ENCODE measurements at places on chromosomes 13 and 19. TPM values are rescaled to one million over a fixed set of nuclear protein-coding genes. Genes with fewer than 3 reads are reported as not detected.

The PPM1N gene
- 2.3 TPM for total RNA-seq

The PLPPR2 gene
- total RNA-seq = 9.1 TPM

The IGFL1 gene
- total RNA-seq = not detected

The STAP2 gene
- total RNA-seq = 30.0 TPM

- no peak overlapping the region for H3K27ac ChIP-seq
- H3K4me1 ChIP-seq = peaks cover 11% of the 10 kb centered on the region
- no peak overlapping the region for H3K4me3 ChIP-seq
- no peaks in the 10 kb centered on the region for H3K36me3 ChIP-seq
Observed at GRCh38 chr19:45154064-45154827, 6.5 kb downstream of the NKPD1 start.

- no peak for DNase-seq
- H3K4me1 ChIP-seq = no peaks in the 10 kb centered on the region
- no peak overlapping the region for H3K27ac ChIP-seq
Observed at GRCh38 chr13:47036294-47037008, 139.6 kb upstream of the HTR2A start.

DNA sequence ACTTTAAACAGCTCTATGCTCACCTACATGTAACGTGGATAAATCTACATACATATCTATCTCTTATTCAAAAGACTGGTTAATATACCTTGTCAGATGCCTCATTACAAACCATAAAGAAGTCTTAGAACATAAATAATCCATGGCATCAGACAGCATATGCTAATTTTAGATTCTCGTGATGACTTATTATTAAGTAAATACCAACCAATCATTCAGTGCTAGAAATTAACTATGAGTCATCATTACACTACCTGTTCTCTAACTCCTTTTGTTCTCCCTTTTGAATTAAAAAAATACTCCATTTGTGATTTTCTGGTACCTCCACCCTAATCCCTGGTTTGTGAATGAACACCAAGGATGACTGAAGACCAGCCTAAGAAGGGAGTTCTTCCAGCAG, 754.3 kb upstream of the ARGLU1 start:
- no peak overlapping the region for H3K27ac ChIP-seq
- no peak overlapping the region for H3K4me3 ChIP-seq
- DNase-seq = no peak
- H3K36me3 ChIP-seq = no peaks in the 10 kb centered on the region

- H3K36me3 ChIP-seq = no peaks in the 10 kb centered on the region
- no peak overlapping the region for H3K27ac ChIP-seq
- no peaks in the 10 kb centered on the region for H3K27me3 ChIP-seq
- H3K4me3 ChIP-seq = no peak overlapping the region
- DNase-seq = no peak
- no peaks in the 10 kb centered on the region for H3K4me1 ChIP-seq
Observed at GRCh38 chr19:904545-904944, 8.5 kb downstream of the R3HDM4 start.

DNA sequence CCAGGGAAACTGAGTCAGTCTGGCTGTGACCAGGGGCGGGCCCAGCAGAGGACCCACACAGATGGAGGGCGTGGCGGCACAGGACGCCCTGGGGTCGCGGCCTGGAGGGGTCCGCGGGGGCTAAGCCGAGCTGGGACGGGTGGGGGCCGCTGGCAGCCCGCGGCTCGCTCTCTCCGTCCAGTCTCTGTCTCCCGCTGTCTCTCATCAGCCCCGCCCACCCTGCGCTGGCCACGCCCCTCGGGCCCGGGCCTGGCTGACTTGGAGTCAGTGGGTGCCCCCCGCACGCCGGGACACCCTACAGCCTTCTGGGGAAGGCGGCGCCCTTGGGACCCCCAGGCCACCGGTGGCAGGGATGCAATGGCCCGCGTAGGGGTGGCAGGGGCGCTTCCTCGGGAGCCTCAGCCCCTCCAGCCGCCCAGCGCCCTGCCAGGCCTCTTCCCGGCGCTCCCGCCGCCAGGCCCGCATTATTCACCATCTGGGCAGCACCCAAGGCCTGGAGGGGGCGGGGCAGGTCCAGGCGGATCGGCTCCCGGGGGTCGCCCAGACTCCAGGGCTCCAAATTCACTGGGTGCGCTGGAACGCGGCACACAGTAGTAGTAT, at the start of gene TBXA2R:
Gene TBXA2R, minus strand, starts transcription at position 186 of the 600 bp plus-strand sequence. CDS start 6,241 bp downstream, outside the sequence.
- H3K27ac ChIP-seq = peak within 1 kb of the TSS; percentile 81
- no peaks in the 10 kb centered on the region for H3K4me1 ChIP-seq
- H3K27me3 ChIP-seq = peaks cover 15% of the 10 kb centered on the region
- H3K36me3 ChIP-seq = peaks cover 1% of the 10 kb centered on the region
- H3K4me3 ChIP-seq = peak within 1 kb of the TSS; percentile 46

GRCh38 chr19:14072535-14073260, at the start of gene MISP3:
Gene MISP3, plus strand, starts transcription at chr19:14072786. Its CDS starts 524 bp downstream, at chr19:14073310.
- no peaks in the 10 kb centered on the region for H3K36me3 ChIP-seq
- peak within 1 kb of the TSS; percentile 95 for H3K27ac ChIP-seq
- peak; percentile 16 for DNase-seq
- H3K4me1 ChIP-seq = no peaks in the 10 kb centered on the region

DNA sequence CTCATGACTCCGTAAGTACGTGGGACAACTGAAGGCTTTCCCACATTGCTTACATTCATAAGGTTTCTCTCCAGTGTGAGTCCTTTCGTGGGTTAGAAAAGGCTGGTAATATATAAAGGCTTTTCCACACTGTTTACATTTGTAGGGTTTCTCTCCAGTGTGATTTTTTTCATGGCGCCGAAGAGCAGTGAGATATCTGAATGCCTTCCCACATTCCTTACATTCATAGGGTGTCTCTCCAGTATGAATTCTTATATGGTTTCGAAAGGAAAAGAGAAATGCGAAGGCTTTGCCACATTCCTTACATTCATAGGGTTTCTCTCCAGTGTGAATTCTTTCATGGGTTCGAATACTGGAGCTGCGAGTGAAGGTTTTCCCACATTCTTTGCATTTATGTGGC, 29.5 kb downstream of the ZNF490 start:
- H3K36me3 ChIP-seq = peaks cover 30% of the 10 kb centered on the region
- no peaks in the 10 kb centered on the region for H3K27me3 ChIP-seq
- H3K27ac ChIP-seq = no peak overlapping the region
- no peak overlapping the region for H3K4me3 ChIP-seq
- H3K4me1 ChIP-seq = no peaks in the 10 kb centered on the region

GRCh38 chr13:46715363-46715762, 81.6 kb downstream of the ESD start:
- H3K36me3 ChIP-seq = peaks cover 5% of the 10 kb centered on the region
- H3K27me3 ChIP-seq = no peaks in the 10 kb centered on the region
- H3K4me3 ChIP-seq = no peak overlapping the region
- no peak overlapping the region for H3K27ac ChIP-seq
- no peak for DNase-seq

GRCh38 chr13:79681069-79681468, 200.1 kb downstream of the NDFIP2 start:
- DNase-seq = no peak
- no peak overlapping the region for H3K27ac ChIP-seq
- no peaks in the 10 kb centered on the region for H3K36me3 ChIP-seq
- H3K27me3 ChIP-seq = no peaks in the 10 kb centered on the region
- H3K4me3 ChIP-seq = no peak overlapping the region

DNA sequence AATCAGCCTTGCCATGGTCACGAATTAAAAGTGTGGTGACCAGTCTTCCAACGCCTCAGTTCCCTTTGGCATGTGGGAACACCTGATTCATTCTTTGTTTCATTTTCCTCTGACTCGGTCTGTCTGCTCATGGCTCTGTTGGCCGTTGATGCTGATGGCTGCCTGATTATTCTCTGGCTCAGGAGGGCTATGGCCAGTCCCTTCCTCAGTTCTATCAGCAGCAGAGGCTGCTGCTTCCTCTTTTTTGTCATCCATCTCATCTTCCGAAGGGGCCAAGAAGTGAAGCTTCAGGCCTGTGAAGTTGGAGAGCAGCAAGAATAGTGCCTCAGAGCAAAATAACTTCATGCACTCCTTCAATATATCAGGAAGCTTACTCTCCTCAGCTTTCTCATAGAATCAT, 9.5 kb upstream of the MLNR start:
- no peak overlapping the region for H3K4me3 ChIP-seq
- no peaks in the 10 kb centered on the region for H3K27me3 ChIP-seq
- H3K27ac ChIP-seq = no peak overlapping the region
- peaks cover 11% of the 10 kb centered on the region for H3K36me3 ChIP-seq
- DNase-seq = no peak

DNA sequence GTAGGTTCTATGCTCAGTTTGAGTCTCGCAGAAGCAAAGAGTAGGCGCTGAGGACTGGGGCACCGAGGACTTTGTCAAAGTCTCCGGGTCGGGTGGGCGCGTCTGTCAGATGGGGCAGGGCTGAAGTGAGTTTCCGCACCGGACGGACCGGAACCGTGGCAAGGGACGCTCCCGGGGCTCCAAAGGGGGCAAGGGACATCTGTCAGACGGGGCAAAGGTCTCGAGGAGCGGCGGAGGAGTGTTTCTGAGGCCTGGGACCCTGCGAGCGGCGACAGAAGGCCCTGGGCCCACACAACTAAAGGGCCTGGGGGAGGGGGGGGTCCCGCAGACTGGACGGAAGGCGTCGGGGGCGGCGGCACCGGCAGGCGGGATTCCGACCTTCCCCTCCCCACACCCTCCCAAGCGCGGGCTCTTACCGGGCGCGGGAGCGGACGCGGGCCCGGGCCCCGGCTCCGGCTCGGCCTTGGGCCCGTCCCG, 13.3 kb upstream of the AKAP8L start:
- H3K36me3 ChIP-seq = no peaks in the 10 kb centered on the region
- no peak for DNase-seq
- peaks cover 17% of the 10 kb centered on the region for H3K4me1 ChIP-seq
- peak overlapping the region; percentile 36 for H3K27ac ChIP-seq

DNA sequence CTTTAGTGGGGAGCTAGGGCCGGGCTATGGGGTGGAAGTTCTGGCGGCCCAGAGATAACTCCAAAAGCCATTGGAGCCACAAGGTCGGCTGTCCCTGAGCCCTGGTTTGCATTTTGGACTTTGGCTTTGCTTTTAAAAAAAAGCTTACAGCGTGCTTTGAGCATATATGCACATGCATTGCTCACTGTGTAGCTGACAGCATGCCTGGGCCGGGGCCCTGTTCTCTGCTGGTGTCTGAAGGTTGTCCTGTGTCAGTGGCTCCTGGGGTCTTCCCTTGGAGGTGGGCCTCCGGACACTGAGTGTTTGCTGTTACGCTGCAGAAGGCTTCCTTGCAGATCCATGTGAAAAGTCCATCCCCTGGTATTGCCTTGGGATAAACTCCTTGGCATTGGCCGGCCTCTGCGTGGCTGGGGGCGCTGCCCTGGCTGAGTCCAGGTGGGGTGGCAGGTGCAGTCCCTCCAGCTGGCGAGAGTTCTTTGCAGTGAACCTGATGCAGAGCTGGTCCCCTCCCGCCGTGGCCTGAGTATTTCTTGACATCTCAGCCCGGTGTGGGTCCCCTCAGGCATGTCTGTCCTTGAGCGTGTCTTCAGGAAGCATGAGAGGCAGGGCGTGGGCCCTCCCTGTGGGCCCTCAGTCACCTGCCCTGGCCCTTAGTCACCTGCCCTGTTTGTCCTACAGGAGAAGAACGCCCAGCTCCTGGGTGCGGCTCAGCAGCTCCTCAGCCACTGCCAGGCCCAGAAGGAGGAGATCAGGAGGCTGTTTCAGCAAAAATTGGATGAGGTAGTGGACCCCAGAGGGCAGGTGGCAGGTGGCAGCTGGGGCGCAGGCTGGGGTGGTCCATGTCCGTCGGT, 23.0 kb downstream of the PLEKHJ1 start:
- DNase-seq = no peak
- no peak overlapping the region for H3K4me3 ChIP-seq
- peak overlapping the region; percentile 59 for H3K27ac ChIP-seq
- H3K4me1 ChIP-seq = peaks cover 14% of the 10 kb centered on the region
- H3K36me3 ChIP-seq = peaks cover 20% of the 10 kb centered on the region
- no peaks in the 10 kb centered on the region for H3K27me3 ChIP-seq

DNA sequence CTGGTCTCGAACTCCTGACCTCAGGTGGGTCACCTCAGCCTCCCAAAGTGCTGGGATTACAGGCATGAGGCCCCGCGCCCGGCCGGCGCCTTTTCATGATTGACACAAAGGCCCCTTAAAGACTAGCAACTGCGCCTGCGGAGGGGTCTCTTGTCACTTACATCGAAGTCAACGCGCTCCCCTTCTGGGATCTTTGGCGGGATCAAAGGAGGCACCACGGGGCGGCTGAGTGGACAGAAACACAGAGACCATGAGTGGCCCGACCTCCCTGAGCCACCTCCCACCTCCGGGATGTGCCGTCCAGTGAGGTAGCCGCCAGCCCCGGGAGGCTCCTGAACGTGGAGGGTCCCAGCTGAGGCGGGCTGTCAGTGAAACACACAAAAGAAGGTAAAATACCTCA, 7.3 kb downstream of the TNNT1 start:
- no peak overlapping the region for H3K4me3 ChIP-seq
- no peak overlapping the region for H3K27ac ChIP-seq
- no peaks in the 10 kb centered on the region for H3K36me3 ChIP-seq
- peaks cover 11% of the 10 kb centered on the region for H3K27me3 ChIP-seq
- DNase-seq = no peak
- peaks cover 4% of the 10 kb centered on the region for H3K4me1 ChIP-seq

- H3K4me3 ChIP-seq = no peak overlapping the region
- DNase-seq = no peak
- no peak overlapping the region for H3K27ac ChIP-seq
- H3K36me3 ChIP-seq = no peaks in the 10 kb centered on the region
- no peaks in the 10 kb centered on the region for H3K27me3 ChIP-seq
Observed at GRCh38 chr13:42123600-42123999, 75.2 kb downstream of the DGKH start.

- no peak overlapping the region for H3K4me3 ChIP-seq
- peaks cover 20% of the 10 kb centered on the region for H3K36me3 ChIP-seq
- peaks cover 15% of the 10 kb centered on the region for H3K4me1 ChIP-seq
- H3K27ac ChIP-seq = peak overlapping the region; percentile 61
- no peak for DNase-seq
Observed at GRCh38 chr13:51765142-51765515, 38.8 kb downstream of the DHRS12 start.
